Right renal cortex interstitium (tissue), 3 donors: ENCODE measurements at places on chromosomes 3 and 15.

DNA sequence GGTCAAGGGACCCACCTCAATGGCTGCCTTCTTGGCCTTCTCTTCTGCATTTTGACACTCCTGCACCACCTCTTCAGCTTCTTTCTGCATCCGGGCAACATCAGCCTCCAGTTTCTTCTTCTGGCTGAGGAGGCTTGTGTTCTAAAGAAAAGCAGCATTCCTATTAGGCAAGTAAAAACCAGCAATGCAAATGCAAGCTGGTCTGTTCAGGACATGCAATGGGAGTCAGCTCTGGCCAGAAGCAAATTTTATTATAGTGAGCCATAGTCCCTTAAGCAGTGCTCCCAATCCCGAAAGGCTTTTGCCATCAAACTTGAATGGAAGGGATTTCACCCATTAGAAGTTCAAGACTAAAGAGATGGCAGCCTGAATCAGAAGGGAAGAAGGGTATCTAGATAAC lies 97.7 kb downstream of the HHLA2 start:
- no peak for DNase-seq

GRCh38 chr3:118809696-118810498 lies 224.7 kb downstream of the IGSF11 start:
- DNase-seq, result no peak

GRCh38 chr15:57890351-57890750 lies 175.2 kb downstream of the ALDH1A2 start:
- no peak for DNase-seq

- no peak for DNase-seq
Observed at GRCh38 chr15:28112962-28113361, 13.8 kb upstream of the OCA2 start.

DNA sequence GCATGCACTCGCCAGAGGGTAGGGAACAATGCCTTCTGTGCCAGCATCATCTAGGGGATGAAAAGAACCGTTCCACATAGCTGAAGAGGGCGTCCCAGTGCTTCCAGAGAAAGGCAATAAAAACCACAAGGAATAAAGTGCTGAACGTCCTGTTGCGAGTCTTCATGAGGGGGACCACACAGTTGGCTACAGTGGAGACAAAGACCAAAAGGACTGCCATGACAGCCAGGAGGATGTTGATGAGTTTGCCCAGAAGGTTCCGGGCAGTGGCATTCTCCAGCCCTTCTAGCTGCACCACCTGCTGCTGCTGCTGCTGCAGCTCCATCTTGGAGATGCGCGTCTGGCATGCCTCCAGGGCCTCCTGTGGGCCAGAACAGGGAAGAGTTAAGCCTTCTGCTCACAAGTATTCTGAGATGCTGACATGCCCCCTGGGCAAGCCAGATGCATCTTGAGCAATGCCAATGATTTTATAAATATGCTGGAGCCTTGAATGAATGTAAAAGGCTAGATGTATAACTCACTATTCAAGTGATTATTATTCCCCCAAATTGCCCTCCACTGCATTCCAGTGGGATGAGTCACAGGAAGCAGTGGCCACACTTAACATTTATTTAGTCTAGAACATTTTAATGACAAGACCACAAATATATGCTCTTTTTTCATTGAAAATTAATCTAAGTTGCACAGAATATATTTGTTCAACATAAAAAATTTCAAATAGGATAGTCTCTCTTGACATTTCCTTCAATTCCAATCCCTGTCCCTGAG lies 45.1 kb upstream of the PLXND1 start:
- DNase-seq, result no peak

GRCh38 chr3:72271216-72271615 lies 486.3 kb upstream of the PROK2 start:
- no peak for DNase-seq
